ENCODE measurements at places on chromosomes 7 and 10.

DNA sequence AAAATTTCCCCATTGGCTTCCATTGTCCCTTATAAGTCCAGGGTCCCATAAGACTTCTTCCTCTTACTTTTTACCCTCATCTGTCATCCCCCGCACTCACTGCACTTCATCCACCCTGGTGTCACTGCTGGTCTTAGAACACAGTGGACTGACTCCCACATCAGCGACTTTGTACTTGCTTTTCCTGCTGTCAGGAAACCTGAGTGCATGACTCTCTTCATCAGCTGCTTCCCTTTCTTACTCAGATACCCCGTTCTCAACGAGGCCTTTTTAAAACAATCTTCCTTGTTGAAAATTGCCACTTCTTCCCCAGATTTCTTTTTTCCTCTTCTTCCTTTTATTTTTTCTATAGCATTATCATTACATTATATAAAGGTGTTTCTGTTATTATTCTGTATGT lies 305.4 kb downstream of the SDK1 start:
- no peak for DNase-seq

DNA sequence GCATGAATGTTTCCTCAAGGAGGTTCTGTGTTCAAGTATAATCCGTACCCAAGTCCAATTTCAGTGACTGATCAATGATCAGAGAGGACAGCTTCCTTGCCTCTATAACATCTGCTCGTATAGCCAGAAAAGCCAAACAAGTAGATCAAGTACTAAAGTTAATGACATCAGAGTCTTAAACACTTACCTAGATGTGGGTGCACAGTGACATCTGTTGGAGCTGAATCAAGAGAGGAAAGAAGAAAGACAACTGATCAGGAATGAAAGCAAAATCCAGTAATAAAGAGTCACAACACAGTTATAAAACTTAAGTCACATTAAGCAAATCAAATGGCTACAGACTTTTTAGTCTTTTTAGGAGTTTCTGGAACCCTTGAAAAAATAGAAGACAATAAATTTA lies 236.5 kb downstream of the RELN start:
- no peak for DNase-seq

GRCh38 chr10:86385806-86386205 lies 19.2 kb upstream of the GRID1 start:
- no peak for DNase-seq

GRCh38 chr7:45077579-45077978 lies 11.2 kb downstream of the NACAD start:
- no peak for DNase-seq

- DNase-seq = no peak
Measured at GRCh38 chr10:1156921-1157614, 100.9 kb downstream of the WDR37 start.
